ENCODE measurements at places on chromosomes 1 and 21.

- no peak for DNase-seq
Observed at GRCh38 chr1:179871940-179872339, 5.7 kb downstream of the TOR1AIP2 start.

- DNase-seq = no peak
Observed at GRCh38 chr1:90761781-90762589, 44.9 kb upstream of the BARHL2 start.

GRCh38 chr1:48249868-48250267 lies 27.4 kb downstream of the SLC5A9 start:
- no peak for DNase-seq

DNA sequence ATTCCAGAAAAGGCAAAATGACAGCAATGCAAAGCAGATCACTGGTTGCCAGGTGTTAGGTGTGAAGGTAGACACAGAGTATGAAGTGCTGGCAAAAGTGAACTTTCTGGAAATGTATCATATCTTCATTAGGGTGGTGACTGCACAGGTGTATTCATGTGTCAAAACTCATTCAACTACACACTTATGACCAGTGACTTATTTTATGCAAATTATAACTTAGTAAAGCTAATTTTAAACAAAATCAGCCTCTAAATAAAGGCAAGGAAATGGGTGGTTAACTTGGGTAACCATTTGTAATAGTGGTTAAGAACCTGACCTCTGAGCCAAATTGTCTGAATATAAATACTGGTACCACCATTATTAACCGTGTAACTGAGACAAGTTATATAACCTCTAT lies 7.4 kb downstream of the COP1 start:
- no peak for DNase-seq

DNA sequence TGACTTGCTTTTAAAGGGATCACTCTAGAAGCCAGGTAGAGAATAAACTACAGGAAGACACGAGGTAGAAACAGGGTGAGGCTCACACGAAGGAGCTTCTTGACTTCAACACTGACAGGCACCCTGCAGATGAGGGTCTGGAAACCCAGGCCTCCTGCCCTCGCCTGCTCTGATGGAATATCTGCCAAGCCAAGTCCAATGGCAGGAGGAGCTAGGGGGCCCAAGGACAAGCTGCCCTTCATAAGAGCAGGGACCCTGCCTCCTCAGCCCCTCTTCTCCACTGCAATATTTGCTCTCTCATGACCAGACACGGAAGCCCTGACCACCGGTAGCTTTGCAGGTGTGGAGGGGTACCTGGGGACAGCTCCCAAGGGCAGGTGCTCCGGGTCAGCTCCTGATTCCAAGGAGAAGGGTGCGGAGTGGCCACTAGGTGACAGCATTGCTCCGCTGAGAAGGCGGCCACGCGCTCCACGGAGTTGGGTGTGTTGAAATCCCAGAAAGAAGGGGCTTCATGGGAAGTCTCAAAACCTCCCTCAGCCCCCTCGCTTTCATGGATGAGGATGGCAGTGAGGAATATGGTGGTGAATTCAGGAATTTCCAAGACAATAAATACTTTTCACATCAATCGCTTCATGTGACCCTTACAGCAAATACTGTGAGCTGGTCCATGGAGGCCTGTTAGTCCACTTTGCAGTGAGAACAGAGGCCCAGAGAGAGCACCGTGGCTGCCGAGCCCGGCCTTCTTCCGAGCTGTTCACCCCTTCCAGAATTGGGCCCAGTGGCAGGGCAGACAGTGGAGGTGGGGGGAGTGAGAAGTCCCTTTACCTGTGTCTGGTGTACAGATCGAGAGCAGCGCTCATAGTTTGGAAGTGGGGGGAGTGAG lies 33.2 kb upstream of the PAX7 start:
- DNase-seq = no peak

DNA sequence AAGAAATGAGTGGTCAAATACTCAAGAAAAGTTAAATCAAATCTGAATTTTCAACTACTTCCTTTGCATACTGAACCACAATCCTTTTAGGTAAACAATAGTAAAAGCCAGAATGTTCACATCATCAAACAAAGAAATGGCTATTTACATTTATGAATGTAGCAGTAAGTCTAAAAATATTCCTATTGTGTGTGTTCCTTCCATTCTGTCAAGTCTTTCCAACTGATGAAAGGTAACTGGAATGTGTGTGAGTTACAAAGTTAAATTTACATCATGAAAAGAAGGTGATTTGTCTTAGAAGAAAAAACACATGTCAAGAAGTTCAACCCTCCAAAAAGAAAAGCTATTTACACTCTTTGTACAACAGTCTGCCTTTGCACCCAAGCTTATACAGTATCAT lies 203.1 kb downstream of the SIPA1L2 start:
- no peak for DNase-seq

GRCh38 chr1:9827558-9828185 lies 3.9 kb upstream of the CLSTN1 start:
- no peak for DNase-seq

DNA sequence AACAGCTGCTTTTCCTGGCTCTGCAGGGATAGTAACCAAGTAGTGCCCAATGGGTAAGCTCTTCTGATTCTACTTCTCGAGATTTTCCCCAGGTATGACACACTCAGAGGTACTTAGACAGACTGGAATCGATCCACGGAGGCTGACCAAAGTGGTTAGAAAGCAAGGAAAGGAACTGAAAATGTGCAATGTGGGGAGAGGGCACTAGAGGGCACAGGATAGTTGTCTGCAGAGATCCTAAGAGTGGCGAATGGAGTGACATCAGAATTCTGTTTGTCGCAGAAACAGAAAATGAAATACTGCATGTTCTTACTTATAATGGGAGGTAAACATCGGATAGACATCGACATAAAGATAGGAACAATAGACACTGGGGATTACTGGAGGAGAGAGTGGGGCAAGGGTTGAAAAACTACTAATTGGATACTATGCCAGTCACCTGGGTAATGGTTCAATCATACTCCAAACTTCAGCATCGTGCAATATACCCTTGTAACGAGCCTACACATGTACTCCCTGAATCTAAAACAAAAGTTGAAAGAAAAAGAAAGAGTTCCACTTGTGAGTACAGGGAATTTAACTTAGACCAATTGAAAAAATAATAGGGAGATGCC lies 23.3 kb downstream of the CYP2J2 start:
- DNase-seq = no peak

GRCh38 chr1:194378517-194378916 lies 1192.1 kb upstream of the B3GALT2 start:
- DNase-seq = no peak

DNA sequence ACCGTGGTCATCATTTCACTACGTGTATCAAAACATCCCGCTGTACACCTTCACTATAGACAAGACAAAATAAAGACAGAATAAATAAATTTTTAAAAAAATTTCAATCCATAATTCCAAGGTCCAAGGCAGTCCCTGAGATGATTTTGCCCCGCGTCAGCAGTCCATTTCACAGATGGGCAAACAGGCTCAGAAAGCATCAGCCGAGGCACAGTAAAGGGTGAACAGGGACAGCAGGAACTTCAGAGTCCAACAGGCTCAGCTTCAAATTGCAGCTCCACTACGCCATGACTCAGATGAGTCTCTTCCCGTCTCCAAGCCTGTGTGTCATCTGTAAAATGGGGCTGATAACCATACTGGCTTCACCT lies 15.0 kb downstream of the MATN1 start:
- no peak for DNase-seq

DNA sequence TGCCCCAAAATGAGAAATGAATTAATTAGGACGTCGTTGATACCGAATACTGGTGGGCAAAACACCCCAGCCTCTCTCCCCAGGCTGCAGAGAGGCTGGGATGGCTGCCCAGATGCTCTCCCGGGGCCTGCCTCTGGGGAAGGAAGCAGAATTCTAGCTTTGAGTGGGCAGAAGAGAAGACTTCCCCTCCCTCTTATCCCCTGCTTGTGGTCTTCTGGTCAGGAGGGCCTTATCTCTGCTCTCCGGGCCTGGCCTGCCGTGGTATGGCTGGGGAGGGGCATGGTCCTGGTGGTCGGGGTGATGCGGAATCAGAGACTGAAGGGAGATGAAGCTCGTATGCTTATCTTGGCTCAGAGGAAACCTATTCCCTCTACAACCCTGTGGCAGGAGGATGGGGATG lies 9.8 kb upstream of the CSF3R start:
- no peak for DNase-seq

GRCh38 chr1:3072391-3073185 lies 3.6 kb downstream of the PRDM16 start:
- DNase-seq = no peak

- no peak for DNase-seq
Observed at GRCh38 chr1:61372944-61373343, 290.6 kb downstream of the NFIA start.

- no peak for DNase-seq
Observed at GRCh38 chr21:46082713-46082962, 15.3 kb upstream of the COL6A2 start.

DNA sequence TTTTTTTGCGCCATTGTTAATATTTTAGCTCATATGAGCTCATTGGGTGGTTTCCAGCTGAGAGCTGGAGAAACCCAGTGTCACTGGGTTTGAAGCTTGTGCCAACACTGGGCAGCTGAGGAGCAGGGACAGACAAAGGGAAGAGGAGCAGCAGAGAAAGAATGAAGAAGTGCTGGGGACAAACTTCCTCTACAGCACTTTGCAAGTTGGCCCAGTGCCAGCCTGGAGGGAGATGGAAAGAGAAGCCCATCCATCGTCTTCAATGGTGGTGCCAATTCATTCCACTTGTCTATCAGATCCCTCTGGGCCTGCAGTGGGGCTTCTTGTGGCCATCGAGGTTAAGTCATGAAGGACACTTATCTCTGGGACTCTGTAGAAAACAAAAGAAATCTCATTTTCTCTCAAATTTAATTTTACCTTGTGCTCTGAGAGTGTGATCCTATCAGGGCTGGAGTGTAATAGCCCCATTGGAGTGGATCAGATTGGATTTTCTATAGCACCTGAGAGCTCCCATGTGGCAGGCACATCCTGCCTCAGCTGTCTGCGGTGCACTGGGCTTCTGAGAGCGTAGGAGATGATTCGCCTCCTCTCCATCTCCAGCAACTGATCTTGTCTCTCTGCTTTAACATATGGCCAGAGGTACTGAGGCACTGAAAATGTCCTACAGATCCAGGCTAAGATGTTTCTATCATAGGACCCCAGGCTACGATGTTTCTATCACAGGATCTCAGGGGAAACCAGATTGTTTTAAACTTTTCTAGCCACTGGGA lies 114.7 kb downstream of the TNR start:
- no peak for DNase-seq

- no peak for DNase-seq
Observed at GRCh38 chr1:94898491-94899385, 28.2 kb downstream of the CNN3 start.

- no peak for DNase-seq
Observed at GRCh38 chr1:235295902-235296350, 32.1 kb downstream of the ARID4B start.

DNA sequence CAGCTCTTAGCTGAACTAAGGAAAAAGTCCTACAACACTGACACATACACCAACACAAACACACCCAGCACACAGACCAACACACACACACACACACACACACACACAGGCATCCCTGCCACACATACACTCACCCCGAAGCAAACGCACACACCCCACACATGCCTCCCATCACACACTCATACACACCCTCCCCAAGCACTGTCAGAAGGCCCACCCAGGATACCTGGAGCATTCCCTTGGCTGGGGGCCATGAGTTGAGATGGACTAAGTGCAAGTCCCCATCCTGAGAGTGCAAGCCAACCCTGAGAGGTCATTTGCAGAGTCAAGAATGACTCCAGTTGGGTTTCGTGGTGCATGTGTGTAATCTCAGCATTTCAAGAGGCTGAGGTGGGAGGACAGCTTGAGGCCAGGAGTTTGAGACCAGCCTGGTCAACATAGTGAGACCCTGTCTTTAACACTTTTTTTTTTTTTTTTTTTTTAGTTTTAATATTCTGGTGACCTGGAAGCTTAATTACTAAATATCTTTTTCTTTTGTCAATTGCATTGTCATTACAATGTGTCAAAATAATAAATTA lies 117.3 kb downstream of the RHOU start:
- DNase-seq = no peak

All from GM12864 (cell line).